ENCODE measurements at places on chromosomes 2 and 18. TPM values are rescaled to one million over a fixed set of nuclear protein-coding genes. Genes with fewer than 3 reads are reported as not detected.
A peak's percentile ranks its signal among the peaks of the same experiment; 100 is the strongest.

DNA sequence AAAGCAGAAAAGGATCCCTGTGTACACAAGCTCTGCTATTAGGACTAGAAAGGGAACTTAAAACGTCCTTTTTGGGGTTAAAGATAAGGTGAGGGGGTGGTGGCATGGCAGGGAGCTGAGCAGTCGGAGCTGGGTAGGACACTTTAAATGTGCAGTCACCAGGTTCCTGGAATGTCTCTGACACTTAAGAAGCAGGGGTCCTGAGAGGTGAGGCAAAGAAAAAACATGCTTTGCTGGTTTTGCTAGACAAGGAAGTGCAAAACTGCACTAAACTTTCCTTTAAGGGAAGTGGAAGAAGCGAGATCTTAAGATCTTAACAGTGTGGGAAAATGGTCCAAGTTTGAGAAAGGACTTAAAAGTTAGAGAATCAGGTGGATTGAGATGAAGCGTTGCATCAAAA is 99.5 kb upstream of the MAP3K20 start:
- DNase-seq, result no peak

DNA sequence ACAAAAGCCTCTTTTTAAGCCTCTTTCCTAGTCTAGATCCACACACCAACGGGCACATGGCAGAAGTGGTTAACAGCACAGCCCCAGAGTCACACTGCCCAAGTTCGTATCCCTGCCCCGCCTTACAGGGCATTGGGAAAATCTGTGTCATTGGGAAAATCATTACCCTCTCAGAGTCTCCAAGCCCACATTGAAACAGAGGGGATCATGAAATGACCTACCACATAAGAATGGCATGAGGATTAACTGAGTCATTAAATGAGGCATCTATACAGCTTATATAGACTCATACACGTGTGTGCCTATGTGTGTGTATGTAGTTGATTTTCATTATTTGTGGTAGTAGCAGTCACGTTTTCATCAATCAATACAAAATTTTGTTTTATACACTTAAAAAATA is 469.0 kb upstream of the POU3F3 start:
- no peak for DNase-seq

Gene MARCO
- total RNA-seq, result not detected

Gene MALL
- total RNA-seq, result 23.1 TPM

Gene TFCP2L1
- not detected for total RNA-seq

DNA sequence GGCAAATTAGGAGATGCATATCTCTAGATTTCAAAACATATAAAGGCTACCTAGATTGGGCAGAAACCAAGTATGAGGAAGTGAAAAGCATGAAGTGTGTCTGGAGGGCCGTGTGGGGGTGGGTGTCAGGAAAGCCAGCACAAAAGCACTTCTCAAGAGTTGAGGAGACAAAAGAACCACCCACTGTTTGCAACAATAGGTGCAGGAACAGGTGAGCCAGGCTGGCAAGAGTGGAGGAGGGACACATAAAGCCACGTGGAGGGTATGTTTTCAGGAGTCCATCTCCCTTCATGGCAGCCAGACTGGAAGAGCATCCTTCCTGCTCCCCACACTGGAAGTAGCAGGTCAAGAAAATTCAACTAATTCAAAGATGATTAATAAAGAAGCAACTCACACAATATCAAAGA is 96.4 kb downstream of the CERS6 start:
- DNase-seq, result no peak

Gene ZNF142
- 24.9 TPM for total RNA-seq

DNA sequence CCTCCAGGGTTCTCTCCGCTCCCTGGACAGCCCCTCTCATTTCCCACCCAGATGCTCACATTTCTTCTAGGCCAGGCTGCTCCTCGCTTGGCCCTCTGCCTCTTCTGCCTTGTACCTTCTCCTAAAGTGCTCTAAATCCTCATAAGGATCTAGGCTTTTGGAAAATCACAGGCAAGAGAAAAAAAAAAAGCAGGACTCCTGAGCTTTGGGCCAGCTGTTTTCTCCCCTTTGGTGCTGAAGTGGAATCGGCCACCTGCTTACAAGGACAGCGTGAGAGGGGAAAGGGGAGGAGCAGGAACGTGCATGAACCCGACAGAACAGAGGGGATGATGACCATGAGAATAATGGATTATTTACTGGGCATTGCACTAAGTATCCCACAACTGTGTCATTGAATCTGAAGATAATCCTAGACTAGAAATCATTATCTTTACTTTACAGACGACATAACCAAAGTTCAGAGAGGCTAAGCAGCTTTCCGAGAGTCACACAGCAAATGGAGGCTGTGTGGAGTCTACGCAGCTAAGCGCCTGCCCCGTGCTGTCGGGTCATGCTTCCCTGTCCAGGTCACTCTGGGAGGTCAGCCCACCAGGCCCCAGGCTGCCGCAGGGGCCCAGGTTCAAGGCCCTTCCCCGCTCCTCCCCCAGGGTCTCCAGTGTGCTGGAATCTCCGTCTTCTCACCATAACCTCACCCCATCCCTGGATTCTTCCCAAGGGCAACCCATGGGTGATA is 141.9 kb downstream of the PXDN start:
- DNase-seq, result no peak

GRCh38 chr2:61356958-61357350 is 113.9 kb downstream of the USP34 start:
- DNase-seq, result peak; percentile 8
